Stimulated activated CD8-positive, alpha-beta memory T cell treated with anti-CD3 and anti-CD28 coated beads, Interleukin-7, amount 100 ng/mL, for 48 hours (primary cell): ENCODE measurements at places on chromosomes 6 and 20.

GRCh38 chr6:95576998-95577303, 384 bp upstream of the MANEA start:
- DNase-seq: no peak

GRCh38 chr20:38387953-38388352, 41.7 kb downstream of the LBP start:
- DNase-seq: no peak

DNA sequence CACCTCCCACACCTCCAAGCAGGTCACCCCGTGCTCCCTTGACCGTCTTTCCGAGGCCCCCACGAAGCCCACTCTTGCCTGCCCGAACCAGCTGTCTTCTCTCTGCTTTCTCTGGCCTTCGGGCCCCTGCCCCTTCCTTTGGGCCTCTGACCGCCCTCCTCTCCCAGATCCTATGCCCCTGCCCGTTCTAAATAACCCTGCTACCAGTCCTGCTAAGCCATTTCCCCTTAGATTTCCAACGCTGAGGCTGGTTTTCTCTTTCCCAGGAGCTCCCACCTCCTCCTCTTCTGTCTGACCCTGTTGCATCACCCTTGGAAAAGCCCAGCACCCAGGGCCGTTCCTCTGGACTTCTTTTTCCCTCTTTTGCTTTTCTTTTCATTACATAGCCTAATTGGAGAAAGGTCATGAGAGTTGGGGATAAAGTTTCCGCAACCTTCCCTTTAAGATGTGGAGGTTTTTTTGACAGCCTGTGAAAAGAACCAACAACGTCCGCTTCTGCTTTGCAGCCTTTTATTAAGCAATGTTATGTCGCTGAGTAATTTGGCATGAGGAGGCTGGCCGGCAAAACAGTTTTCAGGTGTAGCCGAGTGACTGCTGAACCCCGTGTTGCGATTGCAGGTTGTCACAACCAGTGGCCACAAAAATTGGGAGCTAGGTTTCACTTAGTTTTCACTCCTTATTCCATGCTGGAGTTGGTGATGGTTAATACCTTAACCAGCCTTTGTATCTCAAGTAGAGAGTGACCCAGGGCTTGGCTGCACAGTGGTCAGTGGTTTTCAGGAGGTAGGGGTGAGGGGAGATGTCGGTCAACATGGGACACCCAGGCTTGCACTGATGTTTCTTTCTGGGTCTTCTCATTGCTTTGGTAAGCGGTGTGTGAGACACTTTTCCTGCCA, 970 bp downstream of the BLTP3A start:
- peak; percentile 15 for DNase-seq

DNA sequence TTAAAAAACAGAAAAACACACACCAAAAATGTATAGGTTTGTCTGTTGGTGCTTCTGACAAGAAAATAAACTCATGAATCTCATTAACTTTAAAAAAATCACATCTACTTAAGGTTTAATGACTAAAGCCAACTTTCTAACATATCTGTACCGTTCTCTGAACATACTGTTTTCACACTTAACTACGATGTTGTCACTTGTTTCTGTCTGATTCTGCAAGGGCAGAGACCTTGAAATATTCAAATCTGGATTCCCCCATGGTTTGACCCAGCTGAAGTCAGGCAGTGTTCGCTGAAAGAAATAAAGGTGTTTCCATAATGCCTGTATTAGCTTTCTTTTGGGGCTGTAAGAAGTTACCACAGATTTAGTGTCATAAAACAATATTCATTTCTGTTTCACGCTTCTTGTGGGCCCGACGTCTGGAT, 2.7 kb upstream of the ASXL1 start:
- DNase-seq: no peak

GRCh38 chr20:10802236-10802635, 128.4 kb upstream of the JAG1 start:
- DNase-seq: no peak

DNA sequence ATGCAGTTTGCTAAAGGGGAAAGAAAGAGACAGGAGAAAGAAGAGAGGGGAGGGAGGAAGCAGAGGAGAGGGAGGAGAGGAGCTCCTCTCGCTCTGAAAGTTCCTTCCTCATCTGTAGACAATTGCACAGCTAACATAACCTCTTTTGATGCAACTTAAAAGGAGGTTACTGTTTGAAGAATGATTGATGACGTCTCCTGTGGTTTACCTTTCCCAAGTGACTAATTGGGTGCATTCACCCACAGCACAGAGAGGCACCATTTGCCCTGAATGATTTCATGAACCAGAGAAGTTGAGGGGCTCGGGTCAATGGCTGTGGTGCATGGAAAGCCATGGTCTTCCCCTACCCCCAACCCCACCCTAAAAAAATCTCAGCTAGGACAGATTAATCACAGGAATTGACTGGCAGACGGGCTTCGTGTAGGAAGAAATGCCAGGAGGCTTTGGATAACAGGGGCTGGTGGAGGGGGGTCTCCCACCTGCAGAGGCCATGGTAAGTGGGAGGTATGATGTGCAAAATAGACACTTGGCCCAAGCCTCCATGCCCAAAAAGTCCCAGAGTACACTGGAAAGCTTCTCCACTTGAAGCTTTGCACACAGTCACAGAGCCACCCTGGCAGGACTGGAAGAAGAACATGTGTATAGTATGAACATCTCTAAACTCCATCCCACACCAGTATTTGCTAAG, 213.7 kb downstream of the ANKRD60 start:
- no peak for DNase-seq

DNA sequence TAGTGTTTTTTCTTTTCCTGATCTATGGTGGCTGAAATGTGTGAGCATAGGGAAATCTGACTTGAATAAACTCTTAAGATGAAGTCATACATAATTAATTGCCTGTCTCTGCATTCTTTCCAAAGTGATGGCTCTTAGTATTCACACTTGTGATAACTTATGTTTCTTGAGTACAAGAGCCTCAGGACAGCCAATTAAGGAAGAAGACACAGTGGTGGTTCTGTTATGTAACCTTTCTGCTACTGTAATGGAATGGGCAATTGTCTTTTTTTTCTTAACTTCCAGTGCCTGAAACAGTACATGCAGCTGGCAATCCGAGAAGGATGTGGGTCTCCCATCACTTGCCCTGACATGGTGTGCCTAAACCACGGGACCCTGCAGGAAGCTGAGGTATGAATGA, 40.1 kb downstream of the RNF144B start:
- no peak for DNase-seq

- peak; percentile 9 for DNase-seq
Observed at GRCh38 chr6:24583463-24584381, 62.3 kb downstream of the KIAA0319 start.

DNA sequence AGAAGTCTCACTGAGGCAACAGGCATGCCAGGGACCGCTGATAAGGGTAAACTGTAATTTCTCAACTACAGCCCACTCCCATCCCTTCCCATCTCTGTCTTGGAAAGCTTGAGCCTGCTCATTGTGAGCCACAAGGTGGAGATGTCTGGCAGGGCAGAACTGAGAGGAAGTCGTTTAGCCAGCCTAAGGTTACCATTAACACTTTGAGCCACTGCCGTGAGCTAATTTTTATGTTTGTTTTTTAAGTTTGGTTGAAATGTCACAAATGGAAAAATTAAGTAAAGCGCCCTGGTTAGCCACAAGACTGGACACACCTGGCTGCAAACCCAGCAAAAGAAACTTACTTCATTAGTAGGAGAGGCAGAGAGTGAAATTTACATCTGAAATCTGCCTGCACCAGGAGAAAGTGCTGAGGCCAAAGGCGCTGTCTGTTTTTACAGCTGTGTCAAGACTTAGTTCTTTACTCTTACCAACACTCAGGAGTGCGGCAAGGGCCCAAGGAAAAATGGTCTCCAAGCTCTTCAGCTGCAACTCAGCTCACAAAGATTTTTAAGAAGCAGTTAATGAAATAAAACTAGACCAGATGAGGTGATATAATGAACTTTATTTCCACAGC, 50.0 kb upstream of the FAM83C start:
- no peak for DNase-seq
